AG10803 (cell line): ENCODE measurements at places on chromosomes 3 and 15.

DNA sequence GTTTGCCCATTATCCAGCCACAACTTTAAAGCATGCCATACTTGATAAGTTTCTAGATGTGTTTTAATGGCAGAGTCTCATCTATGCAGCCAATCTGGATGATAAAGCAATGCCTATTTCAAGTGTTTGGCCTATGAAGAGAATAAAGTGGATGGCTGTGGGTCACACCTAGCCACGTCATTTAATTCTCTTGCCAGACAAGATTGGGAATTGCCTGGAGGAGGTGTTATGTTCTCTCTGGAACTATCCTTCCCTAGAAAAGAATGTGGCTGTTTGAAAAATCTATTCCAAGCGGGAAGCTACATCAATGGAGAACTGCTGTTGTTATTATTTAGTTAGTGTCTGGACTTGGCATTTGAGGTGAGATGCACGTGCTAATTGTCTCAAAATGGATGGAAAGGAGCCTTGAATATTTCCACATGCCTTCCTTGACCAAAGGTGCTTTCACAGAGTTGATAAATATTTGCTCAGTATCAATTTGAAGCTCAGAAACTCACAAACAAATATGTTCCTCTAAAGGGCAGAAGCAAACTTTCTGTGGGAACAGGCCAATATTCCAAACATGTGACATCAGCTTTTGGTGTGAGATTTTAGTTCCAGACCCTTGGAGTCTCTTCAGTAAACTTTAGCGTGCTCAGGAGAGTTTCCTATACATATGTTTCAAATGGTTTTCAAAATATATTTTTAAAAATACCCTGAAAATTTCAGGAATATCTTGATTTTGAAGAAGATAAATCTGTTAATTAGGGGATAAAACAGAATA is 510.6 kb upstream of the SGO1 start:
- DNase-seq = no peak

- DNase-seq = no peak
These were observed 35.1 kb upstream of the PPARG start for GRCh38 chr3:12253516-12254343.

DNA sequence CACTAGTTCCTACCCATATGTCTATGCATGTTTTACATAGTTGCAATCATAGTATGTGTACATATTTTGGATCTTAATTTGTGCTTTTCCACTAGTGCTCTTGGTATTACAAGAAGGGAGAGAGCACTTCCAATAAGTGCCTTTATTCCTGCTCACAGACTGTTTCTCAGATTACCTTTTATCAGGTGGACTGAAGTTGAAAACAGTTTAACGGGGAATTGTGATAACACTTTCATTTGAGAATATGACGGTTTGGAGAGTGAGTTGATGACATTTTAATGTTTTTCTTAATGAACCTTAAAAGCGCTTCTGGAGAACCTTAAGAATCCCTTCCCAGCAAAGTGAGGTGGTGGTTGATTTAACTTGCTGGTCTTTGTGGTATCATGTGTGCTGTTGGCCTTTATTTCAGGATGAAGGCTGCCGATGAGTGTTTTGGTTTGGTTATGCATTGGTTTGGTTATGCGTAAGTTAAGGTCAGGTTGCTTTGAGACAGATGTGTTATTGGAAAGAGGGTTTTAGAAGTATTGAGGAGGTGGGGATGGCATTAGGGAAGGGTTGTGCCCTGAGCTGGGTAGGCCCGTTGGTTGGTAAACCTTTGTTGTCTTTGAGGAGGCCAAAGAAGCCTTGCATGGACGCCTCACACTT is 2.8 kb downstream of the EDEM1 start:
- no peak for DNase-seq

DNA sequence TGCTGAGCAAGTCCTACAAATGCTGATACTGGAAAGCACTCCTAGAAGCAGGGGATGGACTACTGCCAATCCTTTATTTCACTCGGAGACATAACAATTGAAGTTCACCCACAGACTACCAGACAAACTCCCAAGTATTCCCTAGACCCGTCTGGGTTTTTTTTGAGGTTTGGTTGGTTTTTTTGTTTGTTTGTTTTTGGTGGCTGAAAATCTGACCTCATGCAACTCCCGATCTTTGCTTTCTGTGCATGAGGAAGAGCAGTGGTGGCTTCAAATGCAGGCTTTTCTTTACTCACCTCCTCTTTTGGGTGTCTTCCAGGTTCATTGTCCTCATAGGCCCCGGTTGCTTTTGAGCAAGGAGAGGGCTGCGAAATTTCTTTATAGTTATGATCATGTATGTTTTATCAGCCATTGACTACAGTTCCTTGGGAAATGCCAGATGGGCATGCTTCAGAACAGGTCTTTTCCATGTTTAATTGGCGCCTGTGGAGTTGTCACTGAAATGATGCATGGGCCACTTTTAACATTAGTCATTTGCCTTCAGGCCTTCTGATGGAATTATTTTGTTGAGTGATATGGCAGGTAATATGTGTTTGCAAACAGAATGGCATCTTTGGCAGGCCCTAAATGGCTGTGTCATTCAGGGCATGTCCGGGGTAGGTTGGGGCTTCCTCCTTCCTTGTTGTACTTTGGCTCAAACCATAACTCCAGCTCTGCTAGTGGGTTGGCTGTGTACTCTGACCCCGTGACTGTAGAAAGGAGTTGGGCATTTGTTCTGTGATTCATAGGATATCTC is 81.3 kb upstream of the ZBED2 start:
- DNase-seq = peak; percentile 28

DNA sequence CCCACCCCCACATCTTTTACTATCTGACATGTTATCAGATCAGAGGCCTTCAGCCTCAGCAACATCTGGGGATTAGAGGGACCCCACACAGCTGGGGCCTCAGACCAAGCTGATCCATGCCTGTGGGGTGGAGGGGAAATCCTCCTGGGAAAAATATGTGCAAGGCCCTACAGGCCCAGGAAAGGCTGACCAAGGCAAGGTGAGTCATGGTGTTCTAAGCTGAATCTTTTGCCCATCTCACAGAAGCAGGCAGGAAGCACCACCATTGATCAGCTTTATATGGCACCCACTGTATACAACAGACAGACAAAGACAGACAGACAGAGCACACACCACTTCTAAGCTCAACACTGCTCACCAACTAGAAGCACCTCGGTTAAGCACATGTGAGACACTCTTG is 12.4 kb upstream of the PARP6 start:
- DNase-seq = no peak

- DNase-seq = no peak
These were observed 37.2 kb downstream of the IDH2 start for GRCh38 chr15:90064911-90065681.

DNA sequence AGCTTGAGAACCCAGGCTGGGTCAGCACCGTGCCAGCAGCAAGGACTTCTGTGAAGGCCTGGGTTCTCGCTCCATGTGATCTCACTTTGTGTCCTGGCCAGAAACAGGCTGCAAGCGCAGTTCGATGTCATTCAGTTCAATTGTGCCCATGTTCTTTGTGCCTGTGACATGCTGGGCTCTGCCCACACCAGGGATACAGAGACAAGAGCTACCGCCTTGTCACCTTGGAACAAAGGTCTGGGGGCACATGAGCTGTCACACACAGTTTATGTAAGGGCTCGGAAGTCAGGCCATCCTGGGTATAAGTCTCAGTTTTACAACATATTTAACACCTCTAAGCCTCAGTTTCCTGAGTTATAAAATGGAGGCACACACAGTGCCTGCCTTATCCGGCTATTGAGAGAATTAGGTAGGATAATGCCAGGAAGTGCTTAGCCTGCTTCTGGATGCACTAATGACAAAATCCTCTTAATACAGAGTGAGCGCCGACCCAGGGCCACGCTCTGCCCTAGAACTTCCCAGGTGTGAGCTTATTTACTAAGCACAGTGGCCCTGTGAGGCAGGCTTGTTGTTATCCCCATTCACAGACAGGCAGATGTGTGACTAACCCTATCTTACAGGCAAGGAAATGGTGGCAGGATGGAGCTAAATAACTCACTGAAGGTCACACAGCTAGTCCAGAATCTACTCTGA is 50.4 kb upstream of the LIMD1 start:
- DNase-seq = no peak

DNA sequence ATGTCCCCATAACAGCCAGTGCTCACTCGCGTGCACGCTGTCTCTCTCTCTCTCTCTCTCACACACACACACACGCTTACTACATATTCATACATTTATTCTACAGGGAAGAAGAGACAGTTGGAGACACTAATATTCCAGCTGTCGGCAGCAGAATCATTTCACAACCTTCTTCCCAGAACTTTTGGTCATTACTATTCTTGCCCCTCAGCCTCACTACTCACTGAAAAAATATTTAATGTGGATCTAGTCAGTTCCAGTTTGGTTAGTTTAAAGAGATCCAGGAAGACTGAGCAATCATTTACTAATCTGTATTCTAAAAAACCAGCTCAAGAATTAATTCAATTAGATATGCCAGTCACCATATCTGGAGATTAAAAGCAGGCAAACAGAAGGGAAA is 394.9 kb downstream of the PTPRG start:
- peak; percentile 83 for DNase-seq

DNA sequence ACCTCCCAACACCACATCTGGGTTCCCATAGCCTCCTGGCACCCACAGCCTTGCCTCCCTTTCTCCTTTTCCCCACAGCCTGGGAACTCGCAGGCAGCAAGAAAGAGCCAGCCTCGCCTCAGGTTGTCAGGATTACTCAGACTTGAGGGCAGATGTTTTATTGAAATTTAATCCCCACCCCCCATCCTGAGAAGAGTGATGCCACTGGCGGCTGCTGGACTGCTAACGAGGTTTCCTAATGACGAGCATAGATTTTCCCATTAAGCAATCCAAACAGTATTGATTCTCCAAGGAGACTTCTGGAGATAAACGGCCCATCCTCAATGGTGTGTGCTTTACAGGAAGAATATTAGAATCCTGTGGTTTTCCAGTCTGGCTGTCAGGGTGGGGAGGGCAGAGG is 13.7 kb downstream of the SHF start:
- no peak for DNase-seq

- peak; percentile 95 for DNase-seq
These were observed 4.6 kb downstream of the BCL6 start for GRCh38 chr3:187740421-187741399.

DNA sequence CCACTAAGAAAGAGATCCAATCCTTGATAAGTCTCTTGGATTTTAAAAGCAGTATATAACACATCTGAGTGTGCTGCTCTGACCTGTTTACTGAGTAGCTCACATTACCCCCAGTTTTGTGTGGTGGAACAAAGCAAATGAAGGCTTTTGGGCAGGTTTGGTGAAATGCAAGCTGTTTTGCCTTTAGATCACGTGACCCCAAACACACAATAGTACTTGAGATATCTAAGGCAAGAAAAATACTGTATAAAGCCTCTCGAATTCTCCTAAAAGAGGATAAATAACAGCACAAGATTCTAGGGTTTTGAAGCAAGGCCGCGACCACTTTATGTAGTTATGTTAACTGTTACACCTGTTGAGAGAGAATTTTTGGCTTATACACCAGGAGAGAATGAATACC is 49.3 kb upstream of the TRIM42 start:
- no peak for DNase-seq

DNA sequence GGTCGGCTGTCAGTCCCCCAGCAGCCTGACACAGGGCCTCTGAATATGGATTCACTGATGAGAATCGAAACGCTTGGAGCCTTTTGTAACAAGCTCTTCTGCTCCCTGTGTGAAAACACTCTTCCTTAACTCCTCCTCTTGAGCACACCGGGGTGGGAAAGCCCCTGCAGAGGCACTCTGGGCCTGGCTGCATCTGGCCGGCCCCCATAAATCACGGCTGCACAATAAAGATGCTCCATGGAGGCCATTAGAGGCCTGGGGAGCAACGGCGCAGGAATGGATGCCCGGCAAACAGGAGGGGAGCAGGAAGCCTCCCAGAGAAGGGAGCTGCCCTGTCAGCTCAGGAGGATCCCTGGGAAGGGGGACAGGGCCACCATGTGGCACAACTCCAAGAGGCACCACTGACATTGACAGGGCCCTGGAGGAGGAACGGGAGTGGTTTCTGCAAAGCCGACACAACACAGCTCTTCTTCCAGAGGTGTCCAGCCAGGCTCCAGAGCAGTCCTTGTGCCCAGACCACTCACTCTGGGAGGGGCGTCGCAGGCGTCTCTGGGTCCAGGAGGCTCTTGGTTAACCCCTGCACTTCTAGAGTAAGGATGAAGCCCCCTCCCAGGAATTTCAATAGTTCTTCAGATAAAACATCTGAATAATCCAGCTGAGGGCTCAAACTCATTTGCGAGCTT is 509.3 kb upstream of the PPP2R3A start:
- DNase-seq = no peak

- no peak for DNase-seq
These were observed 141.1 kb downstream of the XXYLT1 start for GRCh38 chr3:195129644-195130492.

DNA sequence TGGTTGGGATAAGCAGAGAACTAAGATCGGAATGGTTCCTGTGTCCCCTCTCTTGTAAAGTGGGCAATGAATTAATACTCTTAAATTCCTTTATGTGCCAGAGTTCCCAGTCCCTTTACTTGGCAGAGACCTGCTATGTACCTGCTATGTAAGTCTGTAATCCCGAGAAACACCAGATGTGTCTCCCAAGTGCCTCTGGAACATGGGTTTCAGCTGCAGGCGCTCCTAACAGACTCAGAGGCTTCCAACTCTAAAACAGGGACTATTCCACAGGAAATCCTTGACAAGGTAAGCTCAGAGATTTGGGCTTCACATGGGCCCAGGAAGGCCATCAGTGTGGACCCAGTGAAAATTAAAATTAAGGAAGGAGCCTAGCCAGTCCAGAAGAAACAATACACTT is 117.7 kb upstream of the PLCL2 start:
- DNase-seq = no peak

GRCh38 chr15:75815811-75816719 is 27.2 kb upstream of the UBE2Q2 start:
- no peak for DNase-seq

DNA sequence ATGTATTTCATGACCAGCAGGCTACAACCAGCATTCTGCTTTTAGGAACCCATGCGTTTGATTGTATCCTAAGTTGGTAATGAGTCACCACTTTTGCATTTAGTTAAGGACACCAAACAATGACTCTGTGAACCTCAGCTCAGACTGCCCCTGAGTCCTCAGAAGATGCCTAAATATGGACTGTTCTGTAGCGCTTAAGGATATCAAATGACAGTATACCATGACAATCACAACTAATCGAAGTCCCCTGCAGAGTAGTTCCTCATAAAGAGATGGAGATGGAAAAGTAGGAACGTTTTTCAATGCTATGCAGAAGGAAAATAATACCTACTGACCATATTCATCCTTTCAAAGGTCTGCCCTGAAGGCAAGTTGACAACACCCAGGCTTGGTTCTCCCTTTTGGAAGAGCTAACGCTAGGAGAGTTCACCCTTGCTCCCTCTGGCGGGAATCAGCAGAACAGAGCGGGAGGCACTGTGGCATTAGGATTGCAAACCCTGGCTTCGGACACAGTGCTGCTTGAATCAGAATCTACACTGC is 508.6 kb downstream of the FHIT start:
- DNase-seq = peak; percentile 44
